ENCODE measurements at places on chromosomes 2 and 18.

- peaks cover 6% of the 10 kb centered on the region for H3K27me3 ChIP-seq
- no peaks in the 10 kb centered on the region for H3K36me3 ChIP-seq
- peaks cover 2% of the 10 kb centered on the region for H3K4me1 ChIP-seq
- H3K27ac ChIP-seq, result no peak overlapping the region
- H3K4me3 ChIP-seq, result no peak overlapping the region
- DNase-seq, result no peak
Measured at GRCh38 chr2:1752751-1753150, 8.4 kb upstream of the PXDN start.

- no peaks in the 10 kb centered on the region for H3K27me3 ChIP-seq
- H3K36me3 ChIP-seq, result no peaks in the 10 kb centered on the region
- DNase-seq, result no peak
- peaks cover 90% of the 10 kb centered on the region for H3K4me1 ChIP-seq
- H3K27ac ChIP-seq, result peak overlapping the region; percentile 71
- H3K4me3 ChIP-seq, result no peak overlapping the region
Measured at GRCh38 chr18:24009246-24009645, 5.3 kb upstream of the TTC39C start.

- no peaks in the 10 kb centered on the region for H3K27me3 ChIP-seq
- DNase-seq, result no peak
- no peak overlapping the region for H3K27ac ChIP-seq
- no peaks in the 10 kb centered on the region for H3K36me3 ChIP-seq
- H3K4me1 ChIP-seq, result no peaks in the 10 kb centered on the region
- no peak overlapping the region for H3K4me3 ChIP-seq
Measured at GRCh38 chr2:151972241-151973012, 126.4 kb downstream of the CACNB4 start.

DNA sequence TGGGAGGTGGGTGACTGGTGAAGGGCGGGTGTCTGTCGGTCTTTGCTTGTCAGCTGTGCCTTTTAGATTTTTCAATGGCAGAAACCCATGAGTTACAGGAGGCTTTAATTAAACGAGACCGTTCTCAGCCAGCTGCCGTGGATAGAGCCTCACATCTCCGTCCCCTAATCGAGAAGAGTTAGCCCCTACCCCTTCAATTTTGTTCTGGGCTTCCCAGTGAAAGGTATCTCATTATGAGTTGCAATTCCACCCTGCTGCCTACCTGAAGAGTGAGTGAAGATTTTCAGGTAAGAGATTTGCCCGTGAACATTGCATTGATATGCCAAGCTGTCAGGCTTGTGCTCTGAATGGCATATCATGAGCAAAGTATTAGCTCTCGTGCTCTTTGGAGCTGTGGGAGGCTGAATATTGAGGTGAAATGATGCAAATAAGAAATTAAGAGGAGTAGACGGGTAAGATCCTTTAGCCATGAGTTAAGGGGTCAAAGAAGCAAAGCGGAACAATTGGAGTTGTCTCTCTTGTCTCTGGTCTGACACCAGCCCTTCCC lies 118.7 kb upstream of the MSTN start:
- H3K4me3 ChIP-seq, result no peak overlapping the region
- H3K36me3 ChIP-seq, result no peaks in the 10 kb centered on the region
- H3K27ac ChIP-seq, result no peak overlapping the region
- peaks cover 17% of the 10 kb centered on the region for H3K27me3 ChIP-seq
- H3K4me1 ChIP-seq, result peaks cover 12% of the 10 kb centered on the region
- DNase-seq, result no peak

- H3K4me1 ChIP-seq, result no peaks in the 10 kb centered on the region
- DNase-seq, result no peak
- no peak overlapping the region for H3K4me3 ChIP-seq
Measured at GRCh38 chr18:26640541-26640940, 92.2 kb upstream of the KCTD1 start.

DNA sequence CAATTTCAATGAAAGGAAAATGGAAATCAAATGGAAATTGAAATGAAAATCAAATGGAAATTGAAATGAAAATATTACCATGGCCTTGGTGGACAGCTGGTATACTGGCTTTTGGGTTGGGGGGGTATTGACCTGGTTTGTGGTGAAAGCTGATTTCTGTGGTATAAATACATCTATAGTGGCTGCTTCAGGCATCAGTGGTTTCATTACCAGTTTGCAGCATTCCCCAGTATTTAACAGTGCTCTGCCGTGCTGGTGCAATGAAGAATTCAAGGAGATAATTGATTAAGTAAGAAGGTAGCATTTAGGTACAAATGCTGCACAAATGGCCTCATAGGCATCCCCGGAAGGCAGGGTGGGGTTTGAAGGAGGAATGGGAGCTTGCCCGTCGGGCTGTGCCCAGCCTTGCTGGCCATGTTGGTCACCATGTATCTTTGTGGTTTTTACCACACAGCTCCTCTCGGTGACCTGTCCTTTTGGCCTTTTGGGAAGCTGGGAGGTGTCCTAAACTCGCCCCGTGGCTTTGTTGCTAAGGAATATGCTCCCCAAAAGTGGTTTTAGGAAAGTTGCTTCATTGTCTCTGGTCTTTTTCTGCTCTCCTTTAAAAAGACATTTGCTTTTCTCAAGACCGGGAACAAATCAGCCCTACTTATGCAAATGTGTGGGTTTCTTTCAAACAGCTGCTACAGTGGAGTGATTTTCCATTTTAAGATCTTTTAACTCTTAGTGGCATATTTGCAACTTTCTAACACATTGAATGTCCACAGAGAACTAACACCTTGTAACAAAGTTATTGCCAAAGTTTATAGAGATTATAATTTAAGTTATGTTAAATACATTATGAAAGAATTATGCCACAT lies 28.6 kb downstream of the SNTG2 start:
- DNase-seq, result no peak
- peaks cover 22% of the 10 kb centered on the region for H3K4me1 ChIP-seq
- H3K36me3 ChIP-seq, result no peaks in the 10 kb centered on the region

GRCh38 chr2:39947294-39948015 lies 168.4 kb upstream of the THUMPD2 start:
- no peaks in the 10 kb centered on the region for H3K4me1 ChIP-seq
- no peaks in the 10 kb centered on the region for H3K36me3 ChIP-seq
- H3K27ac ChIP-seq, result no peak overlapping the region
- no peak overlapping the region for H3K4me3 ChIP-seq

- H3K4me3 ChIP-seq, result no peak overlapping the region
- H3K36me3 ChIP-seq, result no peaks in the 10 kb centered on the region
- H3K27ac ChIP-seq, result no peak overlapping the region
- DNase-seq, result no peak
- H3K27me3 ChIP-seq, result no peaks in the 10 kb centered on the region
- no peaks in the 10 kb centered on the region for H3K4me1 ChIP-seq
Measured at GRCh38 chr2:189402932-189403331, 38.3 kb upstream of the WDR75 start.

DNA sequence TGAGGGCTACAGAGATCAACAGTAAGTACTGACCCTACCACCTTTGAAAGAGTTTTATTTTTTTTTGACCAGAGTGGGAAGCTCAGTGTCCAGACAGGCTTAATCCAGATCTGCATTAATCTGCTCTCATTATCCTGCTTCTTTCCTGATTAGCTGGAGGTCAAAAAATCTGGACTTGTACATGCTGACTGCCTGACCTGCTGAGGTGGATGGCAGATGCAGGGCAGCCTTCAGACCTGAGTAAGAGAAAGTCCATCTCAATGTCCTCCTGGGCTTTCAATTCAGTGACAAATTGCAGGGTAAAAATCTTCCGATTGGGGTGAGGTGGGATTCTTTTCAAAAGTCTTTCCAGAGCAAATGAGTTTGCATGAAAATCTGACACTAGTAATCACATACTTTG lies 998.8 kb upstream of the PIK3C3 start:
- H3K27me3 ChIP-seq, result no peaks in the 10 kb centered on the region
- H3K4me3 ChIP-seq, result no peak overlapping the region
- H3K36me3 ChIP-seq, result no peaks in the 10 kb centered on the region
- H3K4me1 ChIP-seq, result no peaks in the 10 kb centered on the region
- no peak for DNase-seq

DNA sequence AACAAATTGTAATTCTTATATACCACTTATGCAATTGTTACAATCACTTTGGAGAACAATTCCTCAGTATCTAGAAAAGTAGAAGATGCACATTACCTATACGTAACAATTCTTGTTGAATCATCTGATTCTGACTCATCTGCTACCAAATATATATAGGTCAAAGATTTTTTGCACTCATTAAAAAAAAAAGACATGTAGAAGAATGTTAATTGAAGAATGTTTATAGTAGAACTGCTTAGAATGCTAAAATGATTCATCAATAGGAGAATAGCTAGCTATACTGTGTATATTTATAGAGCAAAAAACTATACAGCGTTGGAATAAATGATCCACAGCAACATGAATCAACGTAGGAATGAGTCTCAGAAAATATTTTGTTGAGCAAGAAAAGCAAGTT lies 29.5 kb upstream of the STAT1 start:
- no peak overlapping the region for H3K27ac ChIP-seq
- no peak overlapping the region for H3K4me3 ChIP-seq
- H3K36me3 ChIP-seq, result peaks cover 22% of the 10 kb centered on the region
- H3K27me3 ChIP-seq, result no peaks in the 10 kb centered on the region

- H3K27ac ChIP-seq, result no peak overlapping the region
- no peak overlapping the region for H3K4me3 ChIP-seq
- DNase-seq, result no peak
- H3K4me1 ChIP-seq, result no peaks in the 10 kb centered on the region
- H3K27me3 ChIP-seq, result no peaks in the 10 kb centered on the region
Measured at GRCh38 chr2:191465766-191466420, 212.0 kb upstream of the NABP1 start.

GRCh38 chr2:215002500-215002899 lies 135.9 kb downstream of the ABCA12 start:
- H3K36me3 ChIP-seq, result no peaks in the 10 kb centered on the region
- no peak overlapping the region for H3K27ac ChIP-seq
- H3K27me3 ChIP-seq, result no peaks in the 10 kb centered on the region
- no peaks in the 10 kb centered on the region for H3K4me1 ChIP-seq
- DNase-seq, result no peak

DNA sequence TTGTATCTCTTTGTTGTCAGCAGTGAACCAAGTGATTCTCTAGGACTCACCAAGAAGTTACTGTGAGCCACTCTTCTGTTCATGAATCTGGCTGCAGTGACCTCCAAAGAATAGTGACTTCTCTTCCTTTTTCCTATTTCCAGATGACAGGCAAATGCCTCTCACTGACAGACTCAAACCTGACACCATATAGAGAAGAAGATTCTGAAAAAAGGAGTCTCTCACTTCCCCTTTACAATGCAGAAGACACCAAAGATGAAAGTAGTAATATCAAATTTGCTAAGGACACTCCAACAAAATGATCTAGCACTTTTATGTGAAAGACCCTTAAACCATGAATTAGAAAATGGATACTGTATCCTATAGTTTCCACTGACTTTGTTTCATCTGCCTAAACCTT lies 44.4 kb upstream of the SETBP1 start:
- no peak overlapping the region for H3K4me3 ChIP-seq
- no peaks in the 10 kb centered on the region for H3K27me3 ChIP-seq
- H3K36me3 ChIP-seq, result no peaks in the 10 kb centered on the region
- H3K27ac ChIP-seq, result no peak overlapping the region

DNA sequence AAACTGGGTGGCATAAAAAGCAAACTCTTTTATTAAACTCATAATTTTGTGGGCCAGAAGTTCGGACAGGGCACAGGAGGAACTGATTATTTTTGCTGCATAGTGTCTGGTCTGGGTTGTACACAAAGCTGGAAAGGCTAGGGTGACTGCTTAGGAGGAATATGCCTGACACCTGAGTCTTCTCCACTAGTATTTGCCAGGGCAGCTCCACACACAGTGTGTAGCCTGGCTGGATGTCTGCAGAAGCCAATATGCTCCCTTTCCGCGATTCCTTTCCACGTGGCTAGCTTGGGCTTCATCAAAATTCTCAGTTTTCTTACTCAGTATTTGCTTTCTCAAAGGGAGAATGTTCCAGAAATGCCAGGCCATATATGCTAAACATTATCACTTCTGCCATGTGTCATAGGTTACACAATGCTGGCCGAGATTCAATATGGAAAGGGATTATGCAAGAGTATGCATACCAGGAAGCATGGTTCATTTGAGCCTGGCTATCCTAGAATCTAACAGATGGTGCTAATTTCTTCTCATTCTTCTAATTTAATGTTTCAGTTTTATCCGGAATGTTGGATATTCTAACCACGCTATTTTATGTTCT lies 142.7 kb upstream of the DOK6 start:
- no peak overlapping the region for H3K4me3 ChIP-seq
- DNase-seq, result no peak
- no peak overlapping the region for H3K27ac ChIP-seq
- H3K4me1 ChIP-seq, result no peaks in the 10 kb centered on the region
- no peaks in the 10 kb centered on the region for H3K27me3 ChIP-seq

DNA sequence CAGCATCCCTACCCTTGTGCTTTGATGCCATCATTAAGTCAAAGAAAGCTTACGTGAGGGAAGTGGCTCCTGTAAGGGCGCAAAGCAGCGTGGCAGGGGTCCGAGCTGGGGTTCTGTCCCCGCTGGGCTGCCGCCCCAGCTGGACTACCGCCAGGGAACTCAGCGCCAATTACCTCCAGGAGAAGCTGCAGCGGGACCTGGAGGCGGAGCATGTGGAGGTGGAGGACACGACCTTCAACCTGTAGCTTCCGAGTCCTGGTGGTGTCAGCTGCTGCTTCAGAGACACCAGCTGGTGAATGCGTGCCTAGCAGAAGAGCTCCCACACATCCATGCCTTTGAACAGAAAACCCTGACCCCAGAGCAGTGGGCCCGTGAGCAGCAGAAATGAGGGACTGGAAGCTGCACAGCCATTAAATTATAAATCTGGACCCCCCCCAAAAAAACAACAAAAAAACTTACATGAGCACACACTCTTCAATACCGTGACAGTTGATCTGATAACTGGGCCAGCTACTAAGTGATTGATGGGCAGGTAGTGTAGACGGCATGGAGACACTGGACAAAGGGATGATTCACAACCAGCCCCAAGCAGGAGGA lies 20.1 kb upstream of the YES1 start:
- DNase-seq, result peak; percentile 49
- H3K27me3 ChIP-seq, result no peaks in the 10 kb centered on the region
- no peak overlapping the region for H3K4me3 ChIP-seq
- H3K27ac ChIP-seq, result no peak overlapping the region
- H3K36me3 ChIP-seq, result no peaks in the 10 kb centered on the region

DNA sequence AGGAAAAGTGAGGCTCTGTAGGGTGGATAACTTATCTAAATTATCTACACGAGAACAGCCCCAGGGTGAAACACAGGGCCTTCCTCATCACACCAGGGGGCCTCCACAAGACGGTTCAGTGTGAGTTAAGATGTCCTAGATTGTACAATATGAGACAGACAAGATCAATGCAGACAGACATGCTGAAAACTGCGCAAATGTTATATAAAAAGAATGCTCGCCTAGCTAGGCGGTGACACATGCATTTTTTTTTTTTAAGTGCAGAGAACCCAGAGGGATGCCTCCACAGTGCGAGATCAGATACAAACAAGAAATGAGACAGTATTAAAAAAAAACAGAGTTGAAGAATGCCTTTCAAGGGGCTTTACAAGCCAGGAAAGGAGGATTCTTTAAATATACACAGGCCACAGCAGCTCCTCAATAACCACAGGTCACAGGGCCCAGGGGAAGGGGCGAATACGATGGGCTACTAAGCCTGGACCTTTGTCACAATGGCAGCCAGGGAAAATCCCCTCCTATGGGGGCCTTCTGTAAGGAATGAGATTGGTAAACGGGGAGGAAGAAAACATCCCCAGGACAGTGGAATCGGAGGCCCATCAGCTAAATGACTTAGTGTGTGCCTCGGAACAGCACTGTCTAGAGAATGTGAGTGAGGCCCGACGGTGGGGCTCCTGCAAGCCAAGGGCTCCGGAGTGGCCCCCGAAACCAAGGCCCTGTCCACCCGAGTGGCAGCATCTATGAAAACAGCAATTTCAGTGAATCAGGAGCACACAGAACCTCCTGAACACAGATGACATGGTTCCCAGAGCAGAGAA lies 48.9 kb downstream of the ADCY3 start:
- no peak overlapping the region for H3K27ac ChIP-seq
- no peak overlapping the region for H3K4me3 ChIP-seq
- DNase-seq, result no peak
- peaks cover 18% of the 10 kb centered on the region for H3K36me3 ChIP-seq
- H3K27me3 ChIP-seq, result no peaks in the 10 kb centered on the region

Data from CD4-positive, alpha-beta T cell (primary cell).